ENCODE measurements at places on chromosomes 4 and X.
A peak's percentile ranks its signal among the peaks of the same experiment; 100 is the strongest.

DNA sequence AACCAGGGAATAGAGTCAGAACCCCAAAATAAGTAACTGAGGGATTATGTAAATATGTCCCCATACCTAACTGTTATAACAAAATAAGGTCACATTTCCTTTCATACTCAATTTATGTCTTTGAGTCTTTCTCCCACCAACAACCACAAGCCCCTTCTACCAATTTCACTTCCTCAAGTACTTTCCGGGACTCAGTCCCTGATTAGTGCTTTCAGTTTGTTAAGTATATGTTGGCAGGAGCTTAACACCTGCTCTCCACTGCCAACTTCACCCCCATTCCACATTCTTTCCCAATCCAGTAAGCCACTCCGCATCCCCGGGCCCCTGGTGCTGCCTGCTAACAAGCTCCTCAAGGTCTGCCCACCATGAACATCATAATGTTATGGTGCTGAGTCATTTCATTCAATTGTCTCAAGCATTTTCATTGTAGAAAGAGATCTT, 71.3 kb upstream of the SPRY1 start:
- DNase-seq, result no peak

- DNase-seq, result peak; percentile 60
Observed at GRCh38 chrX:103376118-103376978, at the start of gene BEX3. Gene BEX3 (plus strand): TSS chrX:103376538. CDS start chrX:103377522, 984 bp downstream.

DNA sequence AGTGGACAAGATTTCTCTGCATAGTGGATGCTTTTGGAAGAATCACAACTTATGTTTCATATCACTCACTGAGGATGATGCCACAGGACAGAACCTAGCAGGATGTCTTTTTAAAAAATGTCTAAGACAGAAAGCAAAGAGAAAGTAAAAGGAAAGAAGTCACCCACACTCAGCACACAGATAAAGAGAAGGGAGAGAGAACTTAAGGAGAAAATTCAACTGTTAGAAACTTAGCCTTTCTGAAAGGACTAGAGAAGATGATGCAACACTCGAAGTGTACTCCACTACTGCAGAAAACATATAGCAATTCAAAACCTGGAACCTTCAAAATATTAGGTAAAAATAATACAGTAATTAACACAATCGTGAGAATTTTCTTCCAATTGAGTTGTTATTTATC, 52.8 kb upstream of the STK26 start:
- no peak for DNase-seq

DNA sequence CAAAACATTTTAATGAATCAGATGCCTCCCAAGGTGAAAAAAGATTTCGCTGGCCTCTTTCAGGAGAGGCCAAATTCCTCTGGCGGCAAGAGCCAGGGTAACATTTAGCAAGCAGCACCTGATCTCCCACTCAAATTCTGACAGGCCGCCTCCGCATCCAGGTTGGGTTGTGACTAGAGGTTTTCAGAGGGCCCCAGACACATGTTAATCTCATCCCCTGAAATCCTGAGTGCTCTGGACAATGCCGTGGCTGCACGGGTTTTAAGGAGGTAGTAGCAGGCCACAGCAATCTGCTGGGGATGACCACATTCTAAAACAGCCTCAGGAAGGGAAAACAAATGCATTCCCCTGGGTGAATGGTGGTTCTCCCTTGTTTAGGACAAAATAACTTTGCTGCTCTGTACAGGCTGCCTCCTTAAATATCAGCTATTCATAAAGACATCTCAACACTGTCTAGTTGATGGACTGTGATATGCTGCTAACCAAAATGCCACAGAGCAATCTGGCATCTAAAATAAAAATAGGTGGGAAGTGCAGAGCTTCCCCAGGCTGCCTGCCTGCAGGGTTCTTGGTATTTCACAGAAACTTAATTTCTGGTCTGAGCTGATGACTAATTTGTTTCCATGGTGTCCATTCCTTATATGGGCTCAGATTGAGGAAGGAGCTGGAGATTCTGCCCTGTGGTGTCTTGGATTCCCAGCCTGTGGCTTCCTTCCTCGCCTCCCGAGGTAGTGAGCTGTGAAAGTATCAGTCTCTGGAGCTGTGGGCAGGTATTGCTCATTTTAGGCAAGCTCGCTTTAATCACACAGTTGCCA, 202.0 kb downstream of the DCLK2 start:
- peak; percentile 41 for DNase-seq

DNA sequence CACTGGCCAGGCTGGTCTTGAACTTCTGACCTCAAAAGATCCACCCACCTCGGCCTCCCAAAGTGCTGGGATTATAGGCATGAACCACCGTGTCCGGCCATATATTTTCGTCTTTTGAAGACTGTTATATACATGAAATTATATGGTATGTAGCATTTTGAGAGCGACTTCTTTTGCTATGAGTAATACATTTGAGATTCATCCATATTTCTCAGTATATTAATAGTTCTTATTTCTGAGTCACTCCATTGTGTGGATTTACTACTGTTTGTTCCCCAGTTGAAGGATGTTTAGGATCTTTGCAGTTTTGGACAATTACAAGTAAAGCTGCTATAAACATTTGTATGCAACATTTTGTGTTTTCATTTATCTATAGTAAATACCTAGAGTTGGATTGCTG, 34.9 kb downstream of the GNL3L start:
- DNase-seq, result no peak

- no peak for DNase-seq
Observed at GRCh38 chr4:126738527-126738923, 894.2 kb upstream of the INTU start.

DNA sequence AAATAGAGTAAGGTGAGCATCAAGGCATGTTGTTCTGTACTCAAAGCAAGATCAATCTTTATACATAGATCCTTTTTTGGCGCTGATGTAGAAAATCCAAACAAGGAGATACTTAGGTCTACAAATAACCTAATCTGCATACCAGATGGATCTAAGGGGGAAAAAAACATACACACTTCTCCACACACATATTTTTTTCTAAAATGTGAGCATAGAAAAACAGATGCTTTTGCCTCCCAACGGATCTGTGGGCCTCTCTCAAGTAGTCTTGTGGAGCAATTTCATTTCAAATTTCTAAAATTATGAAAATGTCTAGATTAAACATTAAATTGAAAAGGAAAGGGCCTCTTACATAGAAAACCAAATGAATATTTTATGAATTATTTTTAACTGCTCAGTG, 166.1 kb downstream of the GRIA3 start:
- DNase-seq, result no peak

DNA sequence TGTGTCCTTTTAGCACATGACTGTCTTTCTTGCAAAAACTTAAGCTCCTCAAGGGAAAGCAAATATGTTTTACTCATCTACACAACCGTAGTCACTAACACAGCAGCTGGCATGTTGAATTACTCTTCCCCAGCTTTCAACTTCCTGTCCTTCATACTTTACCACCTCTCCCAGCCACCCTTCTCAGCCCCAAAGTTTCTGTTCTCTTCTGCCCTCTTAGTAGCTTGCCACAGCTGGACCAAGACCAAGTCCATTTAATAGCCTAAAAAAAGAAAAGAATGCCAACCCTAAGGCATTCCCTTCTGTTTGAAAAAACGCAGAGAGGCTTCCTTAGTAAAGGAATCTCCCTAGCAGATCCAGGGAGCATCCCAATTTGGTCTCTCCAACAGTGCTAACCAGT, 36.8 kb downstream of the SRPX2 start:
- no peak for DNase-seq

GRCh38 chrX:100830143-100830542, 10.0 kb downstream of the CSTF2 start:
- DNase-seq, result no peak

DNA sequence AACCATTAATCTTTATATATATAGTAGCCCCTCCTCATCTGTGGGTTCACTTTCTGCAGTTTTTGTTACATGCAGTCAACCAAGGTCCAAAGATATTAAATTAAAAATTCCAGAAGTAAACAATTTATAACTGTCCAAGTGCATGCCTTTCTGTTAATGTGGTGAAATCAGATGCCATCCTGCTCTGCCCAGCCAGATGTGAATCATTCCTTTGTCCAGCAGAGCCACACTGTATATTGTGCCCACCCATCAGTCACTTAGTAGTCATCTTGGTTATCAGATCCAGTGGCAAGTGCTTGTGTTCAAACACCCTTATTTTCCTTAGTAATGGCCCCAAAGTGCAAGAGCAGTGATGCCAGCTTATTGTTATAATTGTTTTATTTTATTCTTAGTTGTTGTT, 17.2 kb upstream of the PRDM5 start:
- no peak for DNase-seq

Data from dermis microvascular lymphatic vessel endothelial cell (primary cell).